ENCODE measurements at places on chromosomes 2 and 18. TPM values are rescaled to one million over a fixed set of nuclear protein-coding genes. Genes with fewer than 3 reads are reported as not detected.

The TMEM182 gene
- 201 TPM for total RNA-seq

The FAM110C gene
- 7.3 TPM for total RNA-seq

The TNFAIP6 gene
- total RNA-seq = 0.57 TPM

The ACADL gene
- 3.4 TPM for total RNA-seq

The PLEK gene
- 4.3 TPM for total RNA-seq

The TBR1 gene
- not detected for total RNA-seq

The HTR2B gene
- total RNA-seq = 4.3 TPM

The PAX8 gene
- total RNA-seq = 1.9 TPM

The FIGN gene
- total RNA-seq = 13.8 TPM

The FAM161A gene
- 1.3 TPM for total RNA-seq

The IL1F10 gene
- total RNA-seq = not detected

The HOXD10 gene
- total RNA-seq = not detected

The CERKL gene
- total RNA-seq = not detected

The DOCK10 gene
- total RNA-seq = 6.9 TPM

The EVX2 gene
- not detected for total RNA-seq

The HOXD12 gene
- not detected for total RNA-seq

The SERPINB10 gene
- not detected for total RNA-seq

The C18orf54 gene
- 1.1 TPM for total RNA-seq

The TSPYL6 gene
- not detected for total RNA-seq

The HOXD11 gene
- not detected for total RNA-seq

The KCNS3 gene
- 3.8 TPM for total RNA-seq

The C1QL2 gene
- total RNA-seq = not detected

The UBXN4 gene
- 82.7 TPM for total RNA-seq

The ANKRD23 gene
- total RNA-seq = 27.7 TPM

The AFTPH gene
- 16.3 TPM for total RNA-seq

The ARPC2 gene
- 132 TPM for total RNA-seq

The RTKN gene
- total RNA-seq = 24.8 TPM

The MPP4 gene
- 0.14 TPM for total RNA-seq

The ATP8B1 gene
- total RNA-seq = 9.8 TPM

The ASAP2 gene
- 19.7 TPM for total RNA-seq

The SERPINB13 gene
- total RNA-seq = not detected

The DSG4 gene
- not detected for total RNA-seq

The KCNJ13 gene
- not detected for total RNA-seq

The SIX2 gene
- 0.65 TPM for total RNA-seq

The TNFRSF11A gene
- total RNA-seq = 1.7 TPM

The LCLAT1 gene
- 18.7 TPM for total RNA-seq

The TTC32 gene
- 6.1 TPM for total RNA-seq
